SJSA1 (cell line): ENCODE measurements at places on chromosomes 7 and 10. TPM values are rescaled to one million over a fixed set of nuclear protein-coding genes. Genes with fewer than 3 reads are reported as not detected.
A peak's percentile ranks its signal among the peaks of the same experiment; 100 is the strongest.

The TDRD1 gene
- total RNA-seq = not detected in 2 replicates

The ZNF511 gene
- 22.7 and 37.9 TPM in 2 replicates for total RNA-seq

DNA sequence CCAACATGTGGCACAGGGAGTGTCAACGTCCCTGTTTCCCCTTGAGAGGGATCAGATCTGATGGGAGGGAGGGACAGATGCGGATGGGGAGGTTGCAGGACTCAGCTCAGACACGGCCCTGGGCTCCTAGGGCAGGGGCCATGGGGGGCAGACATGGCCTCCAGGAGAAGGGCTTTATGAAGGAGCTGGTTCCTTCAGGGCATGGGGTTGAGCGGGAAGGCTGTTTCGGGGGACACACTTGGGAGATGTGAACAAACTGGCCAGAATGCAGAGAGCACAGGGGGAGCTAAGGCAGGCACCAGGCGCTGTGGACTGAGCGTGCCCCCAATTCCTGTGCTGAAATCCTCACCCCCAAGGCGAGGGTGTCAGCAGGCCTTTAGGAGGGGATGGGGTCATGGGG, 581.9 kb upstream of the FOXK1 start:
- H3K4me1 ChIP-seq = no peaks in the 10 kb centered on the region
- 0 out of 2 replicates have a peak, but pooled peaks cover 6% of the 10 kb centered on the region for H3K36me3 ChIP-seq
- no peak overlapping the region for H3K4me3 ChIP-seq
- H3K27ac ChIP-seq = no peak overlapping the region

The UPK3BL2 gene
- total RNA-seq = 0.24 and 1.6 TPM in 2 replicates

DNA sequence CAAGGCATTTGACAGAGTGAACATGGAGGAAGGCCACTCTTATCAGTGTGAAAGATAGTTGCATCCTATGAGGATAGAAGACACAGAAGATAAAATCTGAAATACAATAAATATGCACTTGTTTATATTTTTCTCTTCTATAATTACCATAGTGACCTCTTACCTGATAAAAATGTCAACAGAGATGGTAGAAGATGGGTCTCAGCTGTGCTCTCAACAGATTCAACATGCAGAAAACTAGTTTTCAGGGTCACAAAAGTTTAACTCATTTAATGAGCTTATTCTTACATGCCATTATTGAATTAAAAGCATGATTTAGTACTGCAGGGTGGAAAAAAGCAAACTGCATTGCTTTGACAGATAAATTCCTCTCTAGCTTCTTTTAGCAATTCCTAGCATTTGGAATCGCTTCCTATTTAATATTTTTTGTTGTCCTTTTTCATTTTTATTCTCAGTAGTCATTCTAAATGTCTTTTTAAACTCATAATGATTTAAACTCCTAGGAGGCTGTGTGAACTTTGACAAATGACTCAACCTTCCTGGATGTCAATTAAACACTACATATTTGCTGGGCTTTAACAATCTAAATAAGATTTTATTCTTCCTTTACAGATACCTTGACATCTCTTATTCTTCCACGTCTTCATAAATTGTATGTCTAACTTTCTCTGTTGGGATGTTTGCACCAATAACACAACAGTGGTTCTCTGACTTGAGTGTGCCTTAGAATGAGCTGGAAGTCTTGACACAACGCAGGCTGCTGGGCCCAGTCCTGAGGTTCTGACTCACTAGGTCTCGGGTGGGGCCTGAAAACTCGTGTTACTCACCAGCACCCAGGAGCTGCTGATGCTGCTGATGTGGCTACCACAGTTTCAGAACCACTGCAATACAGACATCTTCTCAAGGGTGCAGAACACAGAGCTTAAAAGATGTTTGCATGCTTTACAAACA, 565.5 kb upstream of the IGFBP3 start:
- H3K27ac ChIP-seq = peak overlapping the region; percentile 18; the same call in 1 of the 2 replicates
- H3K36me3 ChIP-seq = no peaks in the 10 kb centered on the region
- no peak overlapping the region for H3K4me3 ChIP-seq
- no peaks in the 10 kb centered on the region for H3K27me3 ChIP-seq

The MTPN gene
- total RNA-seq = 91.3 and 108 TPM in 2 replicates

- H3K4me3 ChIP-seq = no peak overlapping the region
- H3K4me1 ChIP-seq = no peaks in the 10 kb centered on the region
- DNase-seq = no peak
- H3K27ac ChIP-seq = no peak overlapping the region
- H3K36me3 ChIP-seq = no peaks in the 10 kb centered on the region
Measured at GRCh38 chr10:84583501-84583900, 255.1 kb downstream of the CCSER2 start.
